ENCODE measurements at places on chromosomes 12 and 14. TPM values are rescaled to one million over a fixed set of nuclear protein-coding genes. Genes with fewer than 3 reads are reported as not detected.

HSPB8 gene
- 93.8 TPM for total RNA-seq

KLHDC1 gene
- 5.4 TPM for total RNA-seq

CCDC85C gene
- 35.6 TPM for total RNA-seq

DHRS2 gene
- 6.0 TPM for total RNA-seq

Measured in lower leg skin (tissue), 4 donors.